Activated CD4-positive, alpha-beta T cell treated with anti-CD3 and anti-CD28 coated beads, Interleukin-2, amount 10 ng/mL, durations not matched to agents 7 days and 5 days (primary cell): ENCODE measurements at places on chromosomes 2 and 18.

DNA sequence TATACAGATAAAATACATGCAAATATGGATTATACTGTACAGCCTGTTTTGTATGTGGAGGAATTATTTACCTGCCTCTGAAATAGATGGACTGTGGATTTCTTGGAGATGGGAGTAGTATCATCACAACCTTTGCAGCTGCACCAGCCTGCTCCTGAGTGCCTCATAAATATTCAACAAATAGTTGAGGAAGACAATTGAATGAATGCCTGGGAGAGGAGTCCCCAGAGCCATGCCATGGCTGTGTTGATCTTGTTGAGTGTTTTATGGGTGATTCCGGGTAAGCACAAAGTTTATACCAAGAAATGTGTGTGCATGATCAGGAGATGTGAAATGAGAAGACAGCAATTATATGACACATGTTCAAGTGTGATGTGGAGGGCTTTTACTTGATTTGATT is 225.0 kb downstream of the FHOD3 start:
- peaks cover 8% of the 10 kb centered on the region for H3K27me3 ChIP-seq
- no peaks in the 10 kb centered on the region for H3K36me3 ChIP-seq
- no peak overlapping the region for H3K27ac ChIP-seq
- H3K4me3 ChIP-seq = no peak overlapping the region
- no peaks in the 10 kb centered on the region for H3K4me1 ChIP-seq

GRCh38 chr18:48390641-48391040 is 18.5 kb downstream of the ZBTB7C start:
- H3K36me3 ChIP-seq = no peaks in the 10 kb centered on the region
- H3K27ac ChIP-seq = no peak overlapping the region
- H3K4me1 ChIP-seq = peaks cover 8% of the 10 kb centered on the region
- H3K4me3 ChIP-seq = no peak overlapping the region

DNA sequence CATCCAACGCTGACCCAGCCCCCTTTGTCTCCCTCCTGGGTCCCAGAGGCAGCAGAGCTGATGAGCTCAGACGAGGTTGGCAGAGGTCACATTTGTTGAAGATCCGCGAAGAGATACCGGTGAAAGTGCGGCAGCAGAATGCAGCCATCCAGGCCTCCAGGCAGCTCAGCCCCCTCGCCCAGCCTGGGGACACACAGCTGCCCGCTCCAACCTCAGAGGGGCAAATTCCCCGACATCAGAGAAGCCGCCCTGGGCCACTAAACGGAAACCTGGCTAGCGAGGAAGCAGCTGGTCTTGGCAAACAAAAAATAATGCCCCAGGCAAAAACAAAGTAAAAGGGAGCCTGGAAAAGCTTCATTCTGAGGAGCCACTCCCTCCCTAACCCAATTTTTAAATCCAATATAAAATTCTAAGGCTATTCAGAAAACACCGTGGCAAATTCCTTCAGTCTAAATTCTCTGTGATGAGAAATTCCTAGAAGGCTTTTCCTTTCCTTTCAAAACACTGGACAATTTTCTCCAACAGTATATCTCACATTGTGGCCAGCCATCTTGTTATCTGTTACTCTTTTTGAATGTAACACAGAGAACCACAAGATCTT is 262.4 kb downstream of the SS18 start:
- H3K27ac ChIP-seq = no peak overlapping the region
- no peaks in the 10 kb centered on the region for H3K36me3 ChIP-seq
- H3K4me3 ChIP-seq = no peak overlapping the region
- no peak for DNase-seq

DNA sequence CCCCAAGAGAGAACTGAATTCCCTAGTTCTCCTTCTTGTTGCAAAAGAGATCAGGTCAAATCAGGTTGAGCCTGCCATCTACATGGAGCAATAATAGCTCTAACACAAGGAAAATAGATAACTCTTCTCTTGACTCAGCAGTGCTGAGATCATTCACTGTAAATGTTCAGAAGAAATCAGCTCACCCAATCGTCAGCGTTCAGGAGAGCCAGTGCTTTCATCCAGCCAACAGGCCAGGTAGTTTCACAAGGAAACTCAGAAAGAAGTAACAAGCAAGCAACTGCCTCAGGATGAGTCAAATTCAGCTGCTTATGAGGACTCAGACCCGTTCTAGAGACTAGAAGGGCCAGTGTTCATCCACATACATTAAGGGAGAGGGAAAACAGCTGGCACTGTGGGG is 5.9 kb downstream of the LMAN2L start:
- no peak overlapping the region for H3K4me3 ChIP-seq
- no peak for DNase-seq
- peaks cover 26% of the 10 kb centered on the region for H3K36me3 ChIP-seq
- peaks cover 17% of the 10 kb centered on the region for H3K4me1 ChIP-seq
- no peaks in the 10 kb centered on the region for H3K27me3 ChIP-seq

DNA sequence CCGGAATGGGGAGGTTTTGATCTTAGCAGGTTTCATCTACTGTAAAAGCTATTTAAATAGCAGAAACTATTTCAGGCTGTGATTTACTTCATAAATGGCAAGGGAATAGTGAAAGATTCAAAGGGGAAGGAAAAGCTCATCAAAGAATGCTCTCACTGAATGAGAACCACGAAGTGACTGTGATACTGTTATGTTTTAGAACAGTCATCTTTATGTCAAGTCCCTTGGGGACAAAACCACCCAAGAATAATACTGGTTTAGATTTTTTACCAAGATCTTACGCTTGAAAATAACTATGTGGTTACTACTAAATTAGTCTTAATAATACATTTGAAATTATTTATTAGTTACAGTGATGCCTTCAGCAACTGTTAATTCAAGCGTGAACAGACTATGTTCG is 28.1 kb downstream of the FARSB start:
- H3K4me3 ChIP-seq = no peak overlapping the region
- no peaks in the 10 kb centered on the region for H3K4me1 ChIP-seq
- no peak overlapping the region for H3K27ac ChIP-seq
- H3K27me3 ChIP-seq = no peaks in the 10 kb centered on the region
- no peak for DNase-seq

DNA sequence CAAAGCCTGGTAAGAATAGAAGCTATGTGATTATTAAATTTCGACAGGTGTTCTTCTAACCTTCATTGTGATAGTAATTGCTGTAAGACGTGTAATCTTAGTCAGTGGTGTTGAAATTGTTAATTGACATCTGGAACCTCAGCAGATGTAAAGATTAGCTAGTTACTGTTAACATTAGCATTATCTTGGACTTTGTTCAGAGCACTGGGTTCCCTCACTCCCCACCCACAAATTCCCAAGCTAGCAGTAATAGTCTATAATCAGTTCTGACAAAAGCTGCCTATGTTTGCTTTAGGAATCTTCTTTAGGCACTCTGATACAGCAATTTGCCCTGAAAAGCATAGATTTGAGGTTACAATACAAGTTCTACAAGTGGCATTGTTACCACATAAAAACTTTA is 233.7 kb downstream of the EN1 start:
- no peaks in the 10 kb centered on the region for H3K4me1 ChIP-seq
- peaks cover 9% of the 10 kb centered on the region for H3K27me3 ChIP-seq
- H3K36me3 ChIP-seq = no peaks in the 10 kb centered on the region
- DNase-seq = no peak
- H3K4me3 ChIP-seq = no peak overlapping the region
- H3K27ac ChIP-seq = no peak overlapping the region

DNA sequence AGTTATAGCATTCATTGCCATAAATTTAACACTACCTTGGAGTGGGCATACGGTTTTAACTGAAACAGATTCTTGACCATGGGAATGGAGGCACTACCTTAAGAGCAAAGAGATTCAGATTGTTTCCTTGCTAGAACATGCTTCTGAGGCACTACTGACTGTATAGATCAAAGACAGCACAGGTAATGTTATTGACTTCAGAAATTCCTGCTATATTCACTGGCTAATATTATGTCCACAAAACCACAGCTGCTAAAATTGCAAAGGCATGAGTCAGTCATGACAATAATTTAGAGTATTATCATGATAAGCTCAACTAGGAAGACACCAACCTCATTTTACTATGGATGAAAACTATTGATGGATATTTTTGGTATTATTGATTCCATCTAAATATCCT is 39.4 kb downstream of the SLC8A1 start:
- H3K4me1 ChIP-seq = no peaks in the 10 kb centered on the region
- H3K27me3 ChIP-seq = no peaks in the 10 kb centered on the region
- no peak overlapping the region for H3K4me3 ChIP-seq
- H3K27ac ChIP-seq = no peak overlapping the region

DNA sequence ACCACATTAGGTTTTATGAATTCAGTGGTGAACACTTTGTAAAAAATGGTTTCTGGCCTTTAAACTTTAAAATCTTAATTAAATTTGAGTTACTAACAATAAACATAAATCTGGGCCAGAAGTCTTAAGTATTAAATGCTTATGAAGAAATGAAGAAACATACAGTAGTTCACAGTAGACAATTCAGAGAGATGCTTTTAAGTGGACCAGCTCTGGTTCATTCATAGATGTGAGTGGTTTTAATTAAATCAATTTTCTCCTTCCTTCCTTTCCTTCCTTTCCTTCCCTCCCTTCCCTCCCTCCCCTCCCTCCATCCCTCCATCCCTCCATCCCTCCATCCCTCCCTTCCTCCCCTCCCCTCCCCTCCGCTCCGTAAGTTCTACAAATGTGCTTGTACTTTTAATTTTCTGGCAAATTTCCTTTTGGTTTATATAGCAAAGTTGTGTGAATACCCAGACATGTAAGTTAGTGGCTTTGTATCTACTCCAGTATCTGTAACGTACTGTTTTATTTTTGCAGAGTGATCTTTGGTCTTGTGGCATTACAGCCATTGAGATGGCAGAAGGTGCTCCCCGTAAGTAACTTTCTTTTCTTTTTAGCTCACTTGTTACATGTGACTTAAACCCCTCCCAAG is 136.5 kb downstream of the MAP4K4 start:
- H3K36me3 ChIP-seq = peaks cover 74% of the 10 kb centered on the region
- no peak overlapping the region for H3K27ac ChIP-seq
- H3K4me3 ChIP-seq = no peak overlapping the region

DNA sequence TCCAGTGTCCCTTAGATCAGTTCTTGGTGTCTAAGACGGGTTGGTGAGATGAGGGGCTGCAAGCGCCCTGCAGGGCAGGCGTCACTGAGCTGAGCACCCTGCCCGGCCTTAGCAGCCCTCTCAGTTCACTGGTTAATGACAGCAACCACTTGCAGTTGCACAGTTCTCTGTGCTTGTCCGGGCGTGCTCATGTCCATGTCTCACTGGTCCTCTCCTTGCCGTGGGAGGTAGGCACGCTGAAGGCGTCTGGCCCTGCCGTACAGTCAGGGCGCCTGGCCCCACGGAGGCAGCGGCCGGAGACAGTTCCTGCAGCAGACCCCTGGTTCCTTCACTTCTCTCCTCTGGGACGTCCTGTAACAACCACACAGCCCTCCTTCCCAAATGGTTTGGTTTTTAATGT is 75.3 kb downstream of the ARHGEF4 start:
- no peak overlapping the region for H3K4me3 ChIP-seq
- H3K27me3 ChIP-seq = peaks cover 19% of the 10 kb centered on the region
- H3K27ac ChIP-seq = no peak overlapping the region
- DNase-seq = no peak
- H3K36me3 ChIP-seq = no peaks in the 10 kb centered on the region

DNA sequence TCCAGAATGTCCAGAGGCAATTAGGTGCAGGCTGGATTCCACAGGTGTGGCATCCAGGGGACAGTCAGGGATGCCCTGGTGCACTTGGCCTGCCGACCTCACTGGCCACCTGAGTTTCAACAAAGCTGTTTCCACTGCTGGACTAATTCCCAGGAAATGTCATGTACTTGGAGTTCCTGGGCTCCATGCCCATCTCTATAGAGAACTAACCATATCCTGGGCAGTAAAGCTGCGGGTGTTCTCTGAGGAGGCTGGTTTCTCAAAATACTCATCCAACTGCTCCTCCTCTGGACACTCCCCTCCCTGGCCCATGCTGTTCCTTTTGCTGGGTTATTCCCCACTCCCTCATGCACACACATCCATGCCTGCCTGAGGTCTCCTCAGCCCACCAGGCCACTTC is 161.9 kb upstream of the SKOR2 start:
- H3K27me3 ChIP-seq = peaks cover 7% of the 10 kb centered on the region
- no peak overlapping the region for H3K27ac ChIP-seq
- no peak overlapping the region for H3K4me3 ChIP-seq

- H3K4me1 ChIP-seq = no peaks in the 10 kb centered on the region
- H3K27ac ChIP-seq = no peak overlapping the region
- H3K36me3 ChIP-seq = no peaks in the 10 kb centered on the region
- no peak overlapping the region for H3K4me3 ChIP-seq
- DNase-seq = no peak
These were observed 366.9 kb upstream of the SLC14A2 start for GRCh38 chr18:45248240-45248903.

- peaks cover 28% of the 10 kb centered on the region for H3K4me1 ChIP-seq
- H3K27me3 ChIP-seq = peaks cover 88% of the 10 kb centered on the region
- peak overlapping the region; percentile 80 for H3K27ac ChIP-seq
These were observed 1.8 kb downstream of the ONECUT2 start for GRCh38 chr18:57436965-57437333.

DNA sequence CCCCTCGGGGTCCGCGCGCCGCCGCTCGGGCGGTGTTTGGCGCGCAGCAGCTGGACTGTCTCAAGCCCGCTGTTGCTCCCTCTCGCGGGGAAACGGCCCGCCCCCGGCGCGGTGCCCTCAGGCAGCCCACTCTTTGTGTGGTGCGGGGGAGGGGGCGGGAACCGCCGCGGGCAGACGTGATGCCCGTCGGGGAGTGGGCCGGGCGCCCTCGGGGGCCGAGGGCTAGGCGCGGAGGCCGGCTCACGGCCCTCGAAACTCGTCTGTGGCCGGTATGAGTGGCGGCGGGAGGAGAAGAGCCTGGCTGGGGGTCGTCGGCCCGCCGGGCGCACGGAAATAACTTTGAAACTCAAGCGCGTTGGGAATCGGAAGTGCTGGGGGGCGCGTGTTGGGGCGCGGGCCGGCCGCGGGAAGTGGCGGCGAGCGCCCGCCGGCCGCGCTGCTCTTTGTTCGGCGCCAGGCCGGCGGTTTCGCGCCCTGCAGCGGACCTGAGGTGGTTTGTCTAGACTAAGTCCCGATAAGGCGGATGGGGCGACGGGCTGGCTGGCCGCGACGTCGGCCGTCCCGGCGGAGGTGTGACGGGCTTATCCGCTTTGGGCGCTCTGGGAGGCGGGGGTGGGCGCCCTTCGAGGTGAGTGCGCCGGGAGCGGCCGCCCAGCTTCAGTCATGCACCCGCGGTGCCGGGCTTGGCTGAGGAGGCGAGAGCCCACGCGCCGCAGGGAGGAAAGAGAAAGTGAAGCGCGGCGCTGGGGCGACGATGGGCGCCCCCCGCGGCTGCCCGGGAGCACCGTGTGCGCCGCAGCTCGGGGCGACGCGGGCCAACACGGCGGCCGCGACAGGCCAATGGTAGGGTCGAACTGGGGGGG is 679 bp downstream of the PTMA start:
- H3K27me3 ChIP-seq = peaks cover 2% of the 10 kb centered on the region
- H3K27ac ChIP-seq = peak overlapping the region; percentile 100
- DNase-seq = peak; percentile 49
- H3K36me3 ChIP-seq = peaks cover 44% of the 10 kb centered on the region
- H3K4me1 ChIP-seq = peaks cover 40% of the 10 kb centered on the region

DNA sequence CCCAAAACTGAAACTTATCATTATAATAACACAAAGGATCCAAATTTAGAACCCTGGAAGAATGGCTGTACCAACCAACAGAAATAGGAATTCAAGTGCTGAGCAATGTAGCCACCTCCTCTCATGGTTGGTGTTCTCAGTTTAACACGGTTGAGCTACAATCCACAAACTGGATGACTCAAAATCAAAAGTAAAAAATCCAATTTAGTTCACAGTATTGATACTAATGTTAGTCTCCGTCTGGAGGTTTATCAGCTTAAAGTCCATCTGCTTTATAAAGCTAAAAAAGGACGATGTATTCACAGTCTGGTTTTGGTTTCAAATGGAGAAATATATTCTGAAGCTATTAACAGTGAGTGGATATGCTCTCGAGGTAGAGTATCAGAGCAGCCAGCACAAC is 40.5 kb downstream of the CNTNAP5 start:
- H3K4me3 ChIP-seq = no peak overlapping the region
- H3K27ac ChIP-seq = no peak overlapping the region
- DNase-seq = no peak
- H3K27me3 ChIP-seq = no peaks in the 10 kb centered on the region
